ENCODE measurements at places on chromosomes 5 and 9.

DNA sequence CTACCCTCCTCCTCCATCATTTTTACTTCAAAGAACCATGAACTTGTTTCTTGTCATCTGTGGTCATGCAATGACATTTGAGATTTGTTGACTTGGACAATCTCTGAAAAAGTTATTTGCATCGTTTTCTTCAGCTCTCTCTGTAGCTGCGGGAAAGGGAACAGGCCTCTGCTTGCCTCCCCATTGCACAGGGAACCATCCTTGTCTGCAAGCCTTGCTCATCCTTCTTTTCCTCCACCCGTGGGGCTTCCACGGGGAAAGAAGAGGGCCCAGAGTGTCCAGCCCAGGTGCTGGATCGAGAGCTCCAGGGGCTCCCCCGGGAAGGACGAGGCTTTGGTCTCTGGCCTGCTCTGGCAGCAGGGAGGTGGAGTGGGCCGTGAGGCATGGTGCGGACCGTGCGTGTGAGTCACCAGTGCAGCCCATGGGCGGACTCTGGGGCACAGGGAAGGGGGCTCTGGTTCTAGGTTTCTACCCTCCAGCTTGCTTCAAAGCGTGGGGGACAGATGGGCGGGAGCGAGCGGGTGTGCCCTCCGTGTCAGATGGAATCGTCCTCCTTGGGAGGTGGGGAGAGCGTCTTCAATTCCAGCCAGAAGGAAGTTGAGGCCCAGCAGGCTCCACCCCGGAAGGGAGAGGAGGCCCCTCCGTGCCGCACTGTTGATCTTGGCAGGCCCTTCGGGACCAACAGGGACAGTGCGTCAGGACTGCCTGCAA lies 6.0 kb upstream of the IRX4 start:
- DNase-seq, result no peak

GRCh38 chr9:99079542-99079941 lies 25.4 kb upstream of the TGFBR1 start:
- DNase-seq, result no peak

DNA sequence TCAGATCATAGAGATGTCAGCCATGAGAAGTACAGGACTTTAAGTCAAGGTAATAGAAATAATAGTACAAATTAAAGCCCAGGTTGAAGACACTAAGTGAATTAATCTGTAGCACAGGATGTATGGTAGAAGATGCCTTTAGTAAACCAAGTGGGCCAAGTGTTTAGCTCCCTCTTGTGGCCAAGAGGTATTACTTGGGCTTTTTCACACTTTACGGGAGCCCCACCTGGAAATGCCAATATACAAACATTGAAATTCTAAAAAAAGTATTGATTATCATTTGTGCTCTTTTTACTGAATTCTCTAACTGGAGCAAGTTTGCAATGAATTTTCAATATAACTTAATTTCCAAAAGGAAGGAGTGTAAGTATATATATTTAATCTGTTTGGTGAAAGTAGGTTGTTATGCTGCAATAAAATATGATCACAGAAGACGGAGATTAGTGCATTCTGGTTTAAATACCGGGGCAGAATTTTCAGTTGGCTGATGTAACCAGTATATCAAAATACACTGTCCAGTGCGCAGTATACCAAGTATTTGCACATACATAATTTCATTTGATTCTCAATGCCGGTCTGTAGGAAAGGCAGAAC lies 84.7 kb downstream of the PARP8 start:
- DNase-seq, result no peak

GRCh38 chr5:121273833-121274433 lies 577.7 kb upstream of the FTMT start:
- DNase-seq, result no peak

DNA sequence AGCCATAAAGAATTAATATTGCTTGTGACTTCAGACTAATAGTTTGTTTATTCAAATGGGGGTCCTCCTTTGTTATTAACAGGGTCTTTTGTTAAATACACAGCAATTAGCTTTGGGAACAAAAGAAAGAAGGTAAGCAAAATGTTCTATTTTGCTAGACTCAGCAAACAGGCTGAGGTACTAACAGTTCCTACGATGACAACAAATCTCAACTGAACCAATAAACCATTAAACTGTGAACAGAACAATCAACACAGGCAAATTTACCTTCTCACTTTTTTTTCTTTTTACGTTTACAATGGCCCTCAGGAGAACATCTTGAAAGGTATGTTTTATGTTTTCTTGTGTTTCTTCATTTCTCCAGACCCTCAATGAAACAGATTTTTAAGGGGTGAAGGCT lies 207.2 kb downstream of the NFIB start:
- no peak for DNase-seq

DNA sequence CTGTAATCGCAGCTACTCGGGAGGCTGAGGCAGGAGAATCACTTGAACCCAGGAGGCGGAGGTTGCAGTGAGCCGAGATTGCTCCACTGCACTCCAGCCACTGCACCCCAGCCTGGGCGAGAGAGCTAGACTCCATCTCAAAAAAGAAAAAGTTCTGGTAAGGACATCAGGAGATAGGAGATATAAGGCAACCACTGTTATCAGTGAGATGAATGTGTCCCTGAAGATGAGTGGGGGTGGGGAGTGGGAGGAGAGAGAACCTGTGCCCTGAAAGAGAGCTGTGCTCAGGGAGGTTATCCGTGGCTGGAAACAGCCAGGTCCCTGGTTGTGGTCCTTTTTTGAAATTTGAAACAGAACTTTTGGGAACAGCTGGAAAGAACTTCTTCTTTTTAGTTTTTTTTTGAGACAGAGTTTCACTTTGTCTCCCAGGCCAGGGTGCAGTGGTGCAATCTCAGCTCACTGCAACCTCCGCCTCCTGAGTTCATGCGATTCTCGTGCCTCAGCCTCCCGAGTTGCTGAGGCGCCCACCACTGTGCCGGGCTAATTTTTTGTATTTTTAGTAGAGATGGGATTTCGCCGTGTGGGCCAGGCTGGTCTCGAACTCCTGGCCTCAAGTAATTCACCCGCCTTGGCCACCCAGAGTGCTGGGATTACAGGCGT lies 2.6 kb downstream of the PTPA start:
- no peak for DNase-seq

DNA sequence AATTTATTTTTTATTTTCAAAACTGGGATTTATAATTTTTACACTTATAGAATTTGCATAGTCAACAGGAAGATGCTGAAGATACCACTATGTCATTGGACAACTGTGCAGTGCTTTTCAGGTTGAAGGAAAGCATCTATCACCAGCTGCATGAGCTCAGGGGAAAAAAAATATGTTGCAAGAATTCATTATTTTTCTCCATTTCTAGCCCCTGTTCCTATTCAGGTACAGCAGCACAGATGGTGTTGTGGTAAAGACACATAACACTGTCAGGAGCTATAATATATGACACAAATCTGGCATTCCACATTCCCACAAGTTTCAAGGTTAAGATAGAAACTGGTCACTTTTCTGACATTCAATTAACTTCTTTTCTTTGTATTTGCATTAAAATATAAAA lies 1088.6 kb downstream of the MAT2B start:
- DNase-seq, result no peak

DNA sequence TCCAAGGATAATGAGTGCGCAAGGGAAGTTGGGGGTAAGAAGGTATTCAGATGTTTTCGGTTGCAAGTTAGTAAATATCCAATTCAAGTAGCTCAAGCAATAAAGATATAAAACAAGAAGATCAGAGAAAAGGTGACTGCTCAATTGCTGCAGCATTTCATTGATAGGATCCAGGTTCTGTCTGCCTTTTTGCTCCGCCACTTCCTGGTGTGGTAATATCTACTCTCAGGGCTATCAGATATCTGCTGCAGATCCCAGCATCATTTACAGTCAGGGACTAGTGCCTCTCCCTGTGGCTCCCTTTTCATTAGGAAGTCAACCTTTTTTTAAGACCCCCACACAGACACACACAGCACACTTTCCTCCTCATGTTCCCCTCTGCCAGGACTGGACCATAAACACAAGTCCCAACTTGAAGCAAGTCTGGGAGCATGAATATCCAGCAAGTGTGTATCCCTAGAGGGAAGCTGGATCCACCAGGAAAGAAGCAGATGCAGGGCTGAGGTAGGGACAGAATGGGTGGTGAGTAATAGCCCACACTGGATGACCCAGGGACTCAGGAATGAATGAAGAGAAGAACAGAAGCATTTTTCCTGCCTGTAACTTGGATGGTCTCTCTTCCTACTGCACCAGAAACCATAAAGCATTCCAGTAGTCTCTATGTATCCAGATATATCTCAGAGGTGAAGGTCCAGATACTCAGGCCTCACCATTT lies 53.7 kb downstream of the ZNF622 start:
- DNase-seq, result no peak

DNA sequence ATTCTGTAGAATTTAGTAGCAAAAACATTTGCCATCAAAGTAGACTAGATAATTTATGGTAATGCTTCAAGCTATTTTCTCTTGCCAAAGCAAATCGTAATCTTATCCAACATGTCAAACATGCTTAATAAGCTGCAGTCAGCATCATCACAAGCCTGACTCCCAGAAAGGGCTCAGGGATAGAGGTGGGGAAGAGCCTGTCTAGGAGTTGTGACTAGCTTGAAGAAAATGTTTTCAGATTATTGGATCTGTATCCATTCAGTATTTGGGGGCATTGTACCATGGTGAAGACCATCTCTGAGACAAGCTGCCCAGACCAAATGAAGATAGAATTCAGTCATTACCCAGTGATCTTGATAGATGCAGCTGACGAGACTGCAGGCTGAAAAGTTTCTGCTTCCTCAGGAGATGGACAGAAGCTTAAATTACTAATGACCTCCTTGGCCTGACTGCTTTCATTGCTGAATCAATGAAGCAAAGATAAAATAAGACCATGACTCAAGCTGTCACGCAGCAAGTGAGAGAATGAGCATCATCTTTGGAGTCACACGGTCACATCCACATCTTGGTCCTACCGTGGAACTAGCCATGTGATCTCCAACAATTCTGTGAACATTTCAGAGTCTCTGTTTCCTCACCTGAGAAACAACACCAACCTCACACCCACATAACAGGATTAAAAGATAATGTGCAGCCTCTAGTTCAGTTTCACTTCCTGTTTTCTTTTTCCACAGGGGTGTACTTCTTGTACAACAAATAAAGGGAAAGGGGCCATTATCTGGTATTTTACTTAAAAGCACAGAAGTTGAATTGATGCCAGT lies 9.4 kb downstream of the ERAP2 start:
- DNase-seq, result no peak

- DNase-seq, result no peak
Measured at GRCh38 chr5:165714598-165714997, 2209.2 kb downstream of the MAT2B start.

Measured in NCI-H1092 (cell line).